Right ventricle myocardium superior (tissue), 1 donor: ENCODE measurements at places on chromosomes 7 and 10. TPM values are rescaled to one million over a fixed set of nuclear protein-coding genes. Genes with fewer than 3 reads are reported as not detected.

TMUB1 gene
- 33.9 TPM for total RNA-seq

SLC13A1 gene
- total RNA-seq, result not detected

DNA sequence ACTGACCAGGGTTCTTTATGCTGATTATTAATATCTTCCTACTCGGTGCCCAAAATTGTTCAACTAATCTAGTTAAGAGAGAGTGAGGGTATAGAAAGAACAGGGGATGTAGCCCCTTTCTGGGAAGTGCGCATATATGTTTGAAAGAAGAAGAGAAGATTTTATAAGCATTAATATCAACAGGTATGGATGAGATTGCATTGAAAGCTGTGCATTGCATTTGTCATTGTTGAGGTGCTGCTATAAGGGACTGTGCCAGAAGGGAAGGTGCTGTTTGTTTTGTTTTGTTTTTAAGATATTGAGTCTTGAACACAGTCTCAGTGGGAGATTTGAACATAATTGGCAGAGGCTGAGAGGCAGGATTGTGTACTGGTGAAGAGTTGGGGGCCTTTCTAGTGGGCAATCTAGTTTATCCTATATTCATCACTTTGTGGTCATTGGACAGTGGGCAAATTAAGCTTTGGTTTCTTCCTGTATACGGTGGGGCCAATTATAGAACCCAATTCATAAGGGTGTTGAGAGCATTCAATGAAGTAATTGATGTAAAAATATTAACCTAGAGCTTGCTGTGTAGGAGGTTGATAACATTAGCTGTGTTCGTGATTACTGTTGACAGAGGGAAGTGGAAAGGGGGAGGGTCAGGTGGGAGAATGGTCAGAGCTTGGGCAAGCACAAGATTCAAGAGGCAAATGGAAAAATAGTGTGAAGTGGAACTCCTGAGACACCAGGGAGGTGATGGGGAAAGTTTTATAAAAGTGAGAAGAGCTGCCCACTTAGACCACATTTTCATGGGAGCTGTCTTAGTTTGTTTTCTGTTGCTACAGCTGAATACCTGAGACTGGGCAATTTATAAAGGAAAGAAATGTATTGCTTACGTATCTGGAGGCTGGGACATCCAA lies 19.9 kb upstream of the PCGF5 start:
- no peak for DNase-seq

DNA sequence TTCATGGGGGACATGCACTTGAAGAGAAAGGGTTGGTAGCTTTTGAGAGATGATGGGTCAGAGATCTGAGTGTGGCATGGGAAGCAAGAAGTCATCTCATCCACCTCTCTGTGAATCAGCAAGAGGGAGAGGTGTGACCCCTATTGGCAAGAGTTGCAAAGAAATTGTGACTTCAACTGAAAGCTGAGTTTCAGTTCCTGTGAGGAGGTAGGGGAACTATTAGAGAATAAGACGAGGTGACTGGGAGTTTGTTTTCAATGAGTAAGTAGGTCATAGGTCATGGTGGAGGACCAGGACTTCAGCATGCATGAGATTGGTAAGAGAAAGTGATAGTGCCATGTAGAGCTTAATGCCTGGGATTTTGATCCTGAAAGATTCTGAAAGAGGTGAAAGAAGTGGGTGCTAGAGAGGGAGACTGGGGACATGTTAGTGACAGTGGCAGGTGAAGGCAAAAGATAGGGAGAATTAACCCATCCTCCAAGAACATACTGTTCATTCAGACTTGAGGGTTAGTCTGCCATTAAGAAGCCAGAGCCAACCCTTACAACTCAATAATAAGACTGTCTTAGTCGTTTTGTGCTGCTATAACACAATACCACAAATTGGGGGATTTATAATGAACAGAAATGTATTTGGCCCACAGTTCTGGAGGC lies 75.5 kb upstream of the CAPZA2 start:
- DNase-seq, result no peak

DNA sequence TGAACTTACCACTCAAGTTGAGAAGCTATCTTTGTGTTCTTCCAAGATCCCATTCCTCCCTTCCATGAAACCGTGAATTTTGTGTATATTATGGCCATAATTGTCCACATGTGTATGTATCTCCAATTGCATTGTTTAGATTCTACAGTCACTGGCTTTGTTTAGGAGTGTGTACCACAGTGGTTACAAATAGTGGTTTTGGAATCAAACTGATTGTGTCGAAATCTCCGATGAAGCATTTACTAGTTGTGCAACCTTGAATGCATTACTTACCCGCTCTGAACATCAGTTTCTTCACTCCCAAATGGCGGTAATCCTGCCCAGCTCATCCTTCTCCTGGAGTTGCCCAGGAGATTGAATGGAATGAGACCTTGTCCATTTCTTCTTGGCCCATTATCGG lies 145.0 kb upstream of the ZNF32 start:
- DNase-seq, result no peak

GRCh38 chr10:54869022-54869421 lies 68.0 kb upstream of the PCDH15 start:
- no peak for DNase-seq

DNA sequence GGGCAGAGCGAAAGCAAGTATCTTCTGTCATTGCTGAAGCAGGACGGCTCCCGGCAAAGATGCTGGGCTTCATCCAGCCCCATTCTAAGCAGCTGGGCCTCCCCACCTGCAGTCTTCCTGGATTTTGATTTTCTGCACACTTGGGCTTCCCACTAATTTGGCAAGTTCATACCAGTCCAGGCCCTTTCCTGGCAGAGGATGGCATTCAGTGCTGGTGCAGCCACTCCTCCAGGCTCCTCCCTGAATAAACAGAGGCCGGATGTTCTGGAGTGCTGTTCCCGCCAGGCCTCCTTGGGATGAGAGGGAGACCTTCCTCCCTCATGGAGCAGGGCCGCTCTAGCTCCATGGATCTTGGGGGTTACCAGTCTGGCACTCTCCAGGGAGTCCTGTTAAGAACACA lies 3.4 kb downstream of the BAG3 start:
- peak; percentile 43 for DNase-seq
